ENCODE measurements at places on chromosomes 16 and 17.

- no peak for DNase-seq
Measured at GRCh38 chr17:76147211-76148014, 6.4 kb upstream of the FOXJ1 start.

GRCh38 chr16:57357330-57358085 lies 1.1 kb upstream of the CCL22 start:
- DNase-seq: no peak

DNA sequence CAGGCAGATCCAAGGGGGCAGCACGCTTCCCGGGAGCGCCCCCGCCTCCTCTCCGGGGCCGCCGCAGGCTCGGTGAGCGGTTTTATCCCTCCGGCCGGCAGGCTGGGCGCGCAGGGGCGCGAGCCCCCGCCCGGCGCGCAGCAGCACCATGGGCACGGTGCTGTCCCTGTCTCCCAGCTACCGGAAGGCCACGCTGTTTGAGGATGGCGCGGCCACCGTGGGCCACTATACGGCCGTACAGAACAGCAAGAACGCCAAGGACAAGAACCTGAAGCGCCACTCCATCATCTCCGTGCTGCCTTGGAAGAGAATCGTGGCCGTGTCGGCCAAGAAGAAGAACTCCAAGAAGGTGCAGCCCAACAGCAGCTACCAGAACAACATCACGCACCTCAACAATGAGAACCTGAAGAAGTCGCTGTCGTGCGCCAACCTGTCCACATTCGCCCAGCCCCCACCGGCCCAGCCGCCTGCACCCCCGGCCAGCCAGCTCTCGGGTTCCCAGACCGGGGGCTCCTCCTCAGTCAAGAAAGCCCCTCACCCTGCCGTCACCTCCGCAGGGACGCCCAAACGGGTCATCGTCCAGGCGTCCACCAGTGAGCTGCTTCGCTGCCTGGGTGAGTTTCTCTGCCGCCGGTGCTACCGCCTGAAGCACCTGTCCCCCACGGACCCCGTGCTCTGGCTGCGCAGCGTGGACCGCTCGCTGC lies 832 bp downstream of the CDK5R1 start:
- no peak for DNase-seq

- no peak for DNase-seq
Measured at GRCh38 chr17:83113792-83114191, 34.4 kb downstream of the METRNL start.

GRCh38 chr16:85180047-85180826 lies 68.0 kb upstream of the CIBAR2 start:
- no peak for DNase-seq

DNA sequence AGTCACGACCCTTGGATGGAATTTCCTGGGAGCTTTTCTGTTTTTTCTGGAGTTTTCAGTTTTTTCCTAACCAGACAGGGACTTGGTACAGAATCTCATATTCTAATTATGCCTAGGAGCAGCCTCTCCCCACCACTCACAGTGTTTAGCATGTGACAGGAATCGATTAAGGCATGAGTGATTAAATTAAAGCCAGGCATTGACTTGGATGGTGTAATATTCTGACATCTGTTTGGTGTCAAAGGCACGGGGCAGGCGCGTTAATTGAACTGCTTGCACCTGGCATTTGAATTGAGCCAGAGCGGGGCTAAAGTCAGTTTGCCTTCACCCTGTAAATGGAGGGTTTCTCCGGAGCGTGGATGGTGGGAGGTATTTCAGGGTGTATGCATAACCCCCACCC lies 11.9 kb downstream of the MAPT start:
- no peak for DNase-seq

DNA sequence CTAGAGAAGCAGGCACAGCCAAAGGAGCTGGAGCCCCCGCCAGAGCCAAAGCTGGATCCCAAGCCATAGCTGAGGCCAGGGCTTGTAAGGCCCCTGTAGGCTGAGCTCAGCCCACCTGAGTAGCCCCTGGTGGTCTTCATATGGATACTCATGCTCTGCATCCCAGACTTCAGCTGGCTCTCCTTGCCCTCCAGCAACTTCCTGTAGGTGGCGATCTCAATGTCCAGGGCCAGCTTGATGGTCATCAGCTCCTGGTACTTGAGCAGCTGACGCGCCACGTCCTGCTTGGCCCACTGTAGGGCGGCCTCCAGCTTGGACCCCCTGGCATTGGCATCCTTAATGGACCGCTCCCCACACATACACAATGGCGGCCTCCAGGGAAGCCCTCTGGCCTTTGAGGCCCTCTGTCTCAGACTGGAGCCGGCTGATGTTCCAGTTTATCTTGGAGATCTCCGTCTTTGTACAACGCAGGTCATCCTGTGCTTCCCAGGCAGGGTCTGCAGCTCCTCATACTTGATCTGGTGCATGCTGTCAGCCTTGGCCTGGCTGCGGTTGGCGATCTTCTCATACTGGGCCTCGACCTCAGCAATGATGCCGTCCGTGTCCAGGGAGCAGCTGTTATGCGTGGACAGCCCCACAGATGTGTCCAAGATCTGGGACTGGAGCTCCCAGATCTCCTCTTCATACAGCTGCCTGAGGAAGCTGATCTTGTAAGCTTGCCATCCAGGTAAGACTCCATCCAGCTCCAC lies 28.9 kb downstream of the IKZF3 start:
- no peak for DNase-seq

DNA sequence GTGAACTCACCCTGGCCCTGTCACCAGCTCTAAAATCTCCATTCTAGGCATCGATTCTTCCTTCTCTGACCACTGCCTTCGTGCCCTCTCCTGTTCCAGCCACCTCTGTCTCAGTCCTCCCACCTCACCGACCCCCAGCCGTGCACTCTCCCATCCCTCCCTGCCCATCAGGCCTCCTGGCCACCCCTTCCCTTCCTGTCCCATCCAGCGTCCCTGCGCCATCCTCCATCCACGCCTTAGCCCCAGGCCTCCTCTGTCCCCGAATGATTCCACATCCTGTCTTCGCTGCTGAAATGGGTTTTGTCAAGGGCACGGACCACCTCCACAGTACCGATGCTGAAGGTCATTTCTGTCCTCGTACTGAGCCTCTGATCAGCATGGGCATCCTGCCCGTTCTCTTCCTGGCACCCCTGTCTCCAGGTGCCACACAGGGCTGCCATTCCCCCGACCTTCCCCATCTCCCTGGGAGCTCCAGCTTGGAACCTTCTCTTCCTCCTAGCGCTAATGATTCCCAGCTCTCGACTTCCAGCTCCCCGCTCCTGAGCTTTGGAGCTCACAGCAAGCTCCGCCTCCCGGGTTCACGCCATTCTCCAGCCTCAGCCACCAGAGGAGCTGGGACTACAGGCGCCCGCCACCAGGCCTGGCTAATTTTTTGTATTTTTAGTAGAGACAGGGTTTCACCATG lies 2.6 kb downstream of the TRIM65 start:
- no peak for DNase-seq

GRCh38 chr17:51527225-51527982 lies 267.1 kb downstream of the UTP18 start:
- no peak for DNase-seq

DNA sequence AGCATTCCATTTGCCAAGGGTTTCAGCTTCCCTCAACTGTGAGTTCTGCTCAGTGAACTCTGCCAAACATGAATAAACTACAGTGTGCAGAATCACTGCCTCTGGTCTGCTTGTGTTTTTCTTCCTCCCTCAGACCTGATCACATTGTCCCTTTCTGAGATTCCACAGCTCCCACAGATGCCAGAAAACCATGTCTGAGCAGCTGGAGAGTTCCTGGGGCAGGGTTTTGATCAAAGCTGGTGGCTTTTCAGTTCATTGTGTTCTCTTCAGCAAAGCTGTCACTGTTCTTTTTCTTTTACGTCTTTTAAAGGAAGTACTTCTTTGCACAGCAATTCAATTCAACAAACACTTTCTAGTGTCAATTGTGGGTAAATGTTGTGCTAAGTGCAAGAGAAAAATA lies 555.8 kb downstream of the RBFOX1 start:
- no peak for DNase-seq

DNA sequence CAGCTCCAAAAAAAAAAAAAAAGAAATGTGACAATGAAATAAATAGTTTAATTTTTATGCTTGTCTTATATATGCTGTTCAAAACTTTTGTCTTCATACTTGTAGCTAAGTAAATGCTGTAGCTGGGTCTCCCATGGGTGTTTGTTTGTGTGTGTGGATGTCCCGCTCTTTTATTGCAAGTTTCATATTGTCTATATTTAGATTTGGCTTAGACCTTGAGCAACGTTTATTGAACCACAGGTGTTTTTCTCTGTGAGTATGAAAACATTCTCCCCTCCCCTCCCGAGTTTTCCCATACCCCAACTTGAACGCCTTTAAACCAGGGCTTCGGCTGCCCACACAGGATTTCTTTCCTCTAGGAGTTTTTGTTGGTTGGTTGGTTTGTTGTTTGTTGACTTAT lies 45.2 kb downstream of the MFSD11 start:
- DNase-seq: no peak

DNA sequence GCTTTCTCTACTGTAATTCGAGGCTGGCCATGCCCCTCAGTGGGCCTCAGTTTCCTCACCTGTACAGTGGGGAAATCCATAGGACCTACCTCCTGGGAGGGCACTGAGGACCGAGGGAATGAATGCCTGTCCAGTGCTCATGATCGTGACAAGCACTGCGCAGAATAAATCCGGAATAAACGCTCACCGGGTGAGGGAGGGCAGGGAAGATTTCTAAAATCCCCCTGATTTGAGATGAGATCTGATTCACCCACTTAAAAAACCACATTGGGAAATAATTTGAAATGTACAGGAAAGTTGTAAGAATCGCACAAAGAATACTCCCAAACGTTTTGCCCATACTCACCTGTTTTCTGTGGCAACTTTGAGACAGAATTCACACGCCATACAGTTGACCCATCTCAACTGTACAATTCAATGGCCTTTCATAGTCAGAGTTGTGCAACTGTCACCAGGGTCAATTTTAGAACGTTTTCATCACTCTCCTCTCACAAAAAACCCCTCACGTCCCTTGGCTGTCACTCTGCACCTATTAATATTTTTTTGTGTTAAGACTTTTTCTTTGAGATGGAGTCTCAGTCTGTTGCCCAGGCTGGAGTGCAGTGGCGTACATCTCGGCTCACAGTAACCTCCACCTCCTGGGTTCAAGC lies 49.8 kb downstream of the IRF8 start:
- DNase-seq: no peak

DNA sequence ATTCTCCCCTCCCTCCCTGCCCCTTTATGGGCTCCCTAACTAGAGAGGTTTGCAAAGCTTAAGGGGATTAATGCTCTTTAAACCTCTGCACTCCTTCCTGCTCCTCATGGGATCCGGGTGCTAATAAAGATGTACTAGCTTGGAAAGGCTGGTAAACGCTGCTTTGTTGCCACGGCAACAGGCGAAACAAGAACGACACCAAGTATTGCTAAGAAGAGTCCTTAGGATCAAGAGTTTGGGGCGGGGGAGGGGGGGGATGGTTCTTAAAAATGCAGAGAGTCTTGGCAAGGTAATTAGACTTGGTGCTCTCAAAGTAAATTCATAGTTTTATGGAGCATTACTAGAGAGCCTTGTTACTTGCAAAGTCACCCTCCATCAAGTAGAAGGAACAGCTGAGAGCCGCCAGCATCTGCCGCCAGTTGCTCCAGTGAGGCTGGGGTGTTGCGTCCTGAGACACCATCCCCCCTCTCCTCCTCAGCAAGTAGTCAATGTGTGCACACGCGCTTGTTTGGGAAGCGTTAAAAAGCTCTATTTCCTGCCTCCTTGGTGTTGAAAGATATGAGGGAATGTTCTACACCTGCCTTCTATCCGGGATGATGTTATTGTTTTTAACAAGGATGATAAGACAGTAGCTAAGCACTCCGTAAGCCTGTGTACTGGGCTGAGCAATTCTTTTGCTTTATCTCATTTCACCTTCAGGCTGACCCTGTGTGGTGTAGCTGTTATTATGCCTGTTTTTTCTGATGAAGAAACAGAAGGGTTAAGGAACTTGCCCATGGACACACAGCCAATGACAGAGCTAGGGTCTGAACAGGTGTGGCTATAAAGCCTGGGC lies 190.9 kb downstream of the CCDC182 start:
- DNase-seq: peak; percentile 93

DNA sequence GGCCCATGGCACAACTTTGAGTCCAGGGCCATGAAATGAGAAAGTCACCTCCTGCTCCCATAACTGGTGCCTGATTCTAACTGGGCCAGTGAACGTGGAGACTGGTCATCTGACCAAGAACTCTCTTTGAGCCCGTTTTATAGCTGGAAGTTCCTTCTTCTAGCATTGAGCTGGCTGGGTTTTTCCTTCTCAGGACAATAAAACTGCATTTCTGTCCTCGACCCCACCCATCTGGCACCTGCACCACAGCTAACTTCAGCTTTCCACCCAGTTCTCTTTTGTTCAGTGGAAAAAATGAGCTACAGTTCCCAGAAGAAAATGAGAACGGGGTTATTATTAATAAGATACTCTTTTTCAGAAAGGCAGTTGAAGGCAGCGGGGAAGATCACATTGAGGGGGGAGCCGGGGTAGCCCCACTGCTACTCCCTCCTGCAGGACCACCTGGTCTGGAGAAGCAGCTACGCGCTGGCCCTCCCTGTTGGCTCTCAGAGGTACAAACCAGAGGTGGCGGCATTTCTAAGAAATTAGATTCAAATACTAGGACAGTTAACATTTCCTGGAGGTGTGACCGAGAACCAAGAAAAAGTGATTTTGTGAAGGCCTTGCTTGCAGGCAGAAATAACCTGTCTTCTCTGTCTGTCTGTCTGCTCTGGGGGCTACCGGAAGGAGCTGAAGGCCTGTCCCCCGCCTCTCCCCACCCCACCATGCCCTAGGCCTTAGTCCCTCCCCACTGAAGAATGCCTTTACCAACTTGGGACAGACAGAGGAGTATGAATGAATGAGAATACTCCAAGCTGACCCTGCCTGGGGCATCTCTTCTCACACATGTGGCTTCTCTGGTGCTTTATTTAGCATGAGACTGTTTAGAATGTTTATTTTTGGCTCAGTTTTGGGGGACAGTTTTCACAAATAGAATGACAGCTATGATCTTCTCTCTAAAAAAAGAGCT lies 123.9 kb downstream of the XYLT1 start:
- no peak for DNase-seq
